ENCODE measurements at places on chromosomes 12 and 14.

DNA sequence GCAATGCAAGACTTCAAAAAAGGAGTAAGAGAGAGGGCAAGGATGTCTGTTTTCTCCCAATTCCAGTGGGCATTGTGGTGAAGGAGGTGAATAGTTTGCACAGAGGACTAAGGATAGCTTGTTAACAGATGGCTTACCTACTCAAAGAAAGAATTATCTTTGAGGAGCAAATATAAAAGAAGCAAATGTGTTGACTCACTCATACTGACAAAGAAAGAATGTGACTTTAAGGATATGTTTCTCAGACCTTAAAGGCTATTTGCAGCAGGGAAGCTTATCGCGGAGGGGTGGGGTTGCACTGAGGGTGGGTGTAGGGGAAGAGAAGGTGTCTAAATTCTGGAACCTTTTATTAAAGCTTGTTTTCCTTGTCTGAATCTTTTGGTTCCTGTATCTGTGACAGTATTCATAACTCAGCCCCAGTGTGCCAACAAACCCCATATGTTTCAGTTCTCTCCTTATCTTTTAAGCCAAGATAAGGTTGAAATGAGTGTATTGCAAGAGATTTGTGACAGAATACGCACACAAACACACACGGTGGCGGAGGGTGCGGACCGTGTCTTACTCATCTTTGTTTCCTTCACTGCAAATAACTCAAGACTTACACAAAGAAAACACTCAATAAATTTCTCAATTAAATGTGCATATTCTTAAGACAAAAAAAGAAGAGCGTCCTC lies 146.4 kb upstream of the ARID2 start:
- DNase-seq: no peak

DNA sequence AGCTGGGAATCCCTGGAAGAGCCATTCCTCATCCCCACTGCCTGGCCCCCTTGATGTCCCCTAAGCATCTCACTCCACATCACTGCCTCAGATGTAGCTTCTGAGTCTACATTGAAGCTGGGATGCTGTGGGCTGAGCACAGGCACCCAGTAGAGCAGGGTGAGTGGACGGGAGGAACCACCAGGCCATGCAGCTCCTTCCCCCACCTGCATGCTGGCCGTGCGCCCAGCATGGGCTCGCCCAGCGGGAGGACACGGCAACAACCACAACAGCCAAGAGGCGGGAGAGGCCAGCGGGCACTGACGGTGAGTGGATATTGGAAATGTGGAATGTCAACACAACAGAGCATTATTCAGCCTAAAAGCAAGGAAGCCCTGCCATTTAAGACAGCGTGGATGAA lies 310.9 kb downstream of the ADGRD1 start:
- DNase-seq: no peak

DNA sequence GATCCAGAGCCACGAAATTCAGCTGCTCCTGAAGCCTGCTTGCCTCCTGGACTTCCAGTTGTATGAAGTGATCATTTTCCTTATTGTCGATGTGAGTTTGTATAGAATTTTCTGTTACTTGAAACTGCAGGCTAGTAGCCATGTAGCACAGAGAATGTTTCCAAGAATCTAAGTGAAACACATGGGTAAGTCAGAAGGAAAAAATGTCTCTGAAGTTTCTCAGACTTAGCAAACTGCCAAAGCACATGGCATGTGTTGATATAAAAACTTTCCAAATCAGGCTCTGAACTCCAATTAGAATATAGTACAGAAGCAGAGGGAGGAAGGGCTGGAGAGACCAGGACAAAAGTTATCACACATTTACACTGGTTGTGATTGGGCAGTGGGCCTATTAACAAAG lies 9.8 kb upstream of the PCNX1 start:
- DNase-seq: no peak

DNA sequence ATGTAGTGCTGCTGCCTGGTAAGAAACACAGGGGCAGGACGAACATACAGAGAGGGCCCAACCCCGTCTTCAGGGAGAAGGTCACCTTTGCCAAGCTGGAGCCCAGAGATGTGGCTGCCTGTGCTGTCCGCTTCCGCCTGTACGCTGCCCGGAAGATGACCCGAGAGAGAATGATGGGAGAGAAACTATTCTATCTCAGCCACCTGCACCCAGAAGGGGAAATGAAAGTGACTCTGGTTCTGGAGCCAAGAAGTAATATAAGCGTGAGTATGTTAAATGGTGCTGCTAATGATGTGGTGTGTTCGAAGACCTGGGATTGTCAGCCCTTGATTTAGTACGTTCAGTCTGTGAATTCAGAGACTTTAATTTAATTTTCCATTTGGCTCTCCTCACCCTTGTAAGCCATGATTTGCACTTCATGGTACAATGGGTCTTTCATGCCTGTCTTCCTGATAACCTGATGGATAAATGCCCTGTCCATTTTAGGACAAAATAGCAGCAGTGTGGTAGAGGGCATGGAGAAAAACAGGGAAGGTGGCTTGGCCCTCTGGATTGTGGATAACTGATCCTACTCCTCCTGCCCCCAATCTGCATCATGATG lies 318.9 kb downstream of the SNAPC1 start:
- no peak for DNase-seq

Measured in stimulated activated CD4-positive, alpha-beta T cell treated with anti-CD3 and anti-CD28 coated beads, Interleukin-12 subunit alpha, Interleukin-12 subunit beta, amount 100 ng/mL, for 24 hours (primary cell).